ENCODE measurements at places on chromosomes 5 and 9.

DNA sequence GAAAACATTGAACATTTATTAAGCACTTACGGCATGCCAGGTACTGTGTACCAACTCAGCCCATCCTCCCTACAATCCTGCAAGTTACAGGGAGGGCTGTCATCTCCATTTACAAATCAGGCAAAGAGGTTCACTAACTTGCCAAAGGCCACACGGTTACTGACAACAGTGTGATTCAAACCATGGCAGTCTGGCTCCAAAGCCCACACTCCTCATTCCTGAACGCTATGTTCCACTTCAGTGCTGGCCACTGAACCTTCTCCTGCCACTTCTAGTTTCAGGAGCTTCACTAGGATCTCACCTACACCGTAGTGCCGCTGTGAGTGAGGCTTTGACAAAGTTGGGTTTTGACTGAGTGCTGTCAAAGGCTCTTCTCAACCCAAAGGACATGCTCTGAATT is 7.2 kb upstream of the LIFR start:
- no peak for DNase-seq

- no peak for DNase-seq
These were observed 31.4 kb upstream of the TMC1 start for GRCh38 chr9:72489986-72490385.

DNA sequence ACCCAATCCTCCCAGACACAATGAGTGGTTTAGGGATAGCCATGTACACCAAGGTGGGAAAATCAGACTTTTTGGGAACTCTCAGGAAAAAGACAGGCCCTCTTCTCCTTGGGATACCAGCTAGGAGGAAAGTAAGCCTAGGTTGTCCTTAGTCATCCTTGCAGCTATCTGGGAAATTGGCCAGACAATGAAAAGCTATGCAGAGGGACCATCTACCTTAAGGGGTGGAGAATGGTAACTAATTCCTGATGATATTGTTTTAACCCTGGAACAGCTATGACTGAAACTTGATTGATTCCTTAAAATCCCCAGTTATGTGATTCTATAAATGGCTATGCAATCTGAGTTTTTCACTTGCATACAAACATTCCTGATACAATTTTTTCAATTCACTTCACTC is 88.9 kb upstream of the BNC2 start:
- no peak for DNase-seq

DNA sequence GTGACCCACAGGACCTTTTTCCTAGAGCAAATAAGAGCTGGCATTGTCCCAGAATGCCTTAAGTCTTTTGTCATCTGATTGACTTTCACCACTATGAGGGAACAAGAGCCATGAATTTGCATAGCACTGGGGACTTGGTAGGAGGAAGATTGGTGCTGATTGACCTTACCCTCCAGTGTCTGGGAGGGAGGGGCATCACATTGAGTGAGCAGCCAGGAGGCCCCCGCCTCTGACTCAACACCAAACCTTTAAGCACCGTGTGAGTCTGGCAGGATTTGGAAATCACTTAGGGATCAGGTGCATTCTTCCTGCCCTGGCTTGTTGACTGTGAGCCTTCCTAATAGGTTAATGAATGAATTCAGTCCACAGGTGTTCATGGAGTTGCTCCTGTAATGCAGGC is 40.7 kb downstream of the WNK2 start:
- no peak for DNase-seq

DNA sequence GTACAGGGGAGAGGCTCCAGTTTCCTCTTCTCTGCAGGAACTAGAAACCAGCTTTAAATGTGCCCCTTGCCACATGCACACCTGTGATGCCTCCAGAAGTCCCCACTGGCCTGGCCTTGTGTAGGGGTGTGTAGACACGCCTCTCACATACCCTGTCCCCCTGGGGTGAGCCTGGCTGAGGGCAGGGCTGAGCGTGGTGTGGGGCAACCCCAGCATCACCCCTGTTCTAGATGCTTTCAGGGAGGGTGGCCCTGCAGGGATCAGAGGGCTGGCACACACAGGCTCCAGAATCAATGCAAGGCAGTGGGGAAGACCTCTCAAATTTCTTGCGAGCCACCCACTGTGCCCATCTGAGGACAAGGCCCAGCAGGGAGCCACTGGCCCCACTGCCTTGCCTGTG is 54.7 kb downstream of the NXNL2 start:
- no peak for DNase-seq

DNA sequence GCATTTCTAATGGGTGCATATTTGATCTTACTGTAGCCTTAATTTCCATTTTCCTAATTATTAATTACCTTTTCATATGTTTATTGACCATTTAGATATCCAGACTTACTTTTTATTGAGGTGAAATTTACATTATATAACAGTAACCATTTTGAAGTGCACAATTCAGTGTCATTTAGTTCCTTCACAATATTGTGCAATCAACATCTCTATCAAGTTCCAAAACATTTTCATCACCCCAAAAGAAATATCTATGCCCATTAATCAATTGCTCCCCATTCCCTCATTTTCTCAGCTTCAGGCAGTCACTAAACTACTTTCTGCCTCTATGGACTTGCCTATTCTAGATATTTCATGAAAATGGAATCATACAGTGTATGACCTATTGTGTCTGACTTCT is 5.9 kb downstream of the COL15A1 start:
- no peak for DNase-seq

DNA sequence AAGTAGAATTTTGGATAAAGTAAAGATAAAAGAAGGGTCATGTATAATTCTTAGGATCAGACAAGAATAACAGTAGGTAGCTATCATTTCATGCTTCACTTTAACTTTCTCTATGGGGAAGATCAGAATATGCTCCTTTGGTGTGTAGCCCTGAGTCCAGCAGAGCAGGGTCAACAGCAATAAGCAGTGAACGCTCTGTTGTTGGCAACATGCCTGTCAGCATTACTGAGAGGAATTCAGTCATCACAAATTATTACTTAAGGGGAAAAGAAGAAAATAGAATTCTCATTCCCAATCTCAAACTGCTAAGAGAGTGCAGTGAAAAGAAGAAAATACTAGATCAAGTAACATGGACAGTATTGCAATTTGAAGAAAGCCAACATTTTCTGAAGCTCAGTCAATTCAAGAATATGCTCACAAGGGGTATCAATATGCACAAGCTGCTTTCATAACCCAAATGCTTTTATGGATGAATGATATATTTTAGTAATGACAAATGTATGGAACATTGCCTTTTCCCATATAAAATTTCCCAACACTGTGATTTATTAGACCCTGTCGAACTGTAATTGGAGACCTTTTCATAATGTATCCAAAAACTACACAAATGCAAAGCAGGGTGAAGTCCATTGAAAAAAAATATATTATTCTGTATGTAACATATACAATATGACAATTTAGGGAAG is 1359.4 kb downstream of the EFNA5 start:
- no peak for DNase-seq
